ENCODE measurements at places on chromosomes 1 and 21. TPM values are rescaled to one million over a fixed set of nuclear protein-coding genes. Genes with fewer than 3 reads are reported as not detected.
A peak's percentile ranks its signal among the peaks of the same experiment; 100 is the strongest.

The PCNX2 gene
- total RNA-seq = 54.8 TPM

GRCh38 chr1:240254006-240254405 is 162.3 kb downstream of the FMN2 start:
- peaks cover 10% of the 10 kb centered on the region for H3K27me3 ChIP-seq
- no peak overlapping the region for H3K4me3 ChIP-seq
- no peaks in the 10 kb centered on the region for H3K4me1 ChIP-seq
- H3K27ac ChIP-seq = no peak overlapping the region
- H3K36me3 ChIP-seq = peaks cover 8% of the 10 kb centered on the region

DNA sequence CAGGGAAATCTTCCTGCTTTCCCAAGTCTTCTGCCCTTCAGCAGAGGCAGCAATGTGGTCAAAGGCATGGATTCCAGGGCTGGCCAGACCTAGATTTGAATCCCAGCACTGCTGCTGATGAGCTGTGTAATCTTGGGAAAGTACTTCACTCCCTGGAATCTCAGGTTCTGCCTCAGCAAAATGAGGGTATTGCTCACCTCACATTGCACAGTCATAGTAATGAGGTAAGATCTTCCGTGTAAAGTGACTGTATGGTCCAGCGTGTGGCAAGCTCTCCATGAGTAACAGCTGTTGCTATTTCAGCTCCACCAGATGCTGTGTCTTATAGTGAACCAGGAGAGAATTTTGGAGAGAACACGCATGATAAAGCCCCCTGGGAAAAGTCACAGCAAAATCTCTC is 56.1 kb upstream of the F3 start:
- peaks cover 4% of the 10 kb centered on the region for H3K4me1 ChIP-seq
- H3K27me3 ChIP-seq = peaks cover 4% of the 10 kb centered on the region
- no peak overlapping the region for H3K27ac ChIP-seq
- no peak overlapping the region for H3K4me3 ChIP-seq
- no peaks in the 10 kb centered on the region for H3K36me3 ChIP-seq
- DNase-seq = no peak

- no peaks in the 10 kb centered on the region for H3K27me3 ChIP-seq
- peak overlapping the region; percentile 42 for H3K27ac ChIP-seq
- H3K4me3 ChIP-seq = no peak overlapping the region
- peaks cover 74% of the 10 kb centered on the region for H3K4me1 ChIP-seq
- peaks cover 16% of the 10 kb centered on the region for H3K36me3 ChIP-seq
- no peak for DNase-seq
Observed at GRCh38 chr1:66359269-66359668, 174.7 kb upstream of the SGIP1 start.

The TSPEAR gene
- total RNA-seq = not detected

- H3K27me3 ChIP-seq = no peaks in the 10 kb centered on the region
- H3K36me3 ChIP-seq = no peaks in the 10 kb centered on the region
- no peak for DNase-seq
- no peak overlapping the region for H3K27ac ChIP-seq
- H3K4me1 ChIP-seq = no peaks in the 10 kb centered on the region
- H3K4me3 ChIP-seq = no peak overlapping the region
Observed at GRCh38 chr1:219480011-219480410, 132.9 kb downstream of the ZC3H11B start.

The CFHR2 gene
- total RNA-seq = not detected

DNA sequence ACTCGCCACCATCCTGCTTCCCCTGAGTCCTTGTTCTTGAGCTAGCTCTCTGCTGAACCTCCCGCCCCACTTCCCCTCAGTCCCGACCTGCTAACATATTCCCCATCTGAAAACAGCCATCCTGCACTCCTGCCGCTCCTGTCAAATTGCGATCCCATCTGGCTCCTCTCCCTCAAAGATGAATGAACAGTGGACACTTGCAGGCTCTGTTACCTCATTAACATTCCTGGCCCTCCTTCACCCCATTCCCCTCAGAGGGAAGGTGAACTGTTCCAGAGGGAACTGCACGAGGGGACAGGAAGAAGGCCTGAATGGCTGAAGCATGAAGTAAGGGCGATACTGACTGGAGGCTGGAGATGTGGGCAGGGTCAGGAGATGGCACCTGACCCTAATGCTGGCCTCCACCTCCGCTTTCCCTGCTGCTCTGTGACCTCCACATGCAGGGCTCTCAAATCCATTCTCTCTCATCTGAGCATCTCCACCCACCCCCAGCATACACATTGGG is 7.4 kb upstream of the CELSR2 start:
- H3K27me3 ChIP-seq = peaks cover 10% of the 10 kb centered on the region
- H3K27ac ChIP-seq = peak overlapping the region; percentile 10
- H3K4me1 ChIP-seq = peaks cover 19% of the 10 kb centered on the region
- peak overlapping the region; percentile 22 for H3K4me3 ChIP-seq

The ANGPTL1 gene
- total RNA-seq = not detected

GRCh38 chr1:19010995-19011844 is 54.7 kb upstream of the IFFO2 start:
- peak overlapping the region; percentile 65 for H3K4me3 ChIP-seq
- DNase-seq = peak; percentile 19
- H3K4me1 ChIP-seq = peaks cover 16% of the 10 kb centered on the region
- peak overlapping the region; percentile 73 for H3K27ac ChIP-seq

DNA sequence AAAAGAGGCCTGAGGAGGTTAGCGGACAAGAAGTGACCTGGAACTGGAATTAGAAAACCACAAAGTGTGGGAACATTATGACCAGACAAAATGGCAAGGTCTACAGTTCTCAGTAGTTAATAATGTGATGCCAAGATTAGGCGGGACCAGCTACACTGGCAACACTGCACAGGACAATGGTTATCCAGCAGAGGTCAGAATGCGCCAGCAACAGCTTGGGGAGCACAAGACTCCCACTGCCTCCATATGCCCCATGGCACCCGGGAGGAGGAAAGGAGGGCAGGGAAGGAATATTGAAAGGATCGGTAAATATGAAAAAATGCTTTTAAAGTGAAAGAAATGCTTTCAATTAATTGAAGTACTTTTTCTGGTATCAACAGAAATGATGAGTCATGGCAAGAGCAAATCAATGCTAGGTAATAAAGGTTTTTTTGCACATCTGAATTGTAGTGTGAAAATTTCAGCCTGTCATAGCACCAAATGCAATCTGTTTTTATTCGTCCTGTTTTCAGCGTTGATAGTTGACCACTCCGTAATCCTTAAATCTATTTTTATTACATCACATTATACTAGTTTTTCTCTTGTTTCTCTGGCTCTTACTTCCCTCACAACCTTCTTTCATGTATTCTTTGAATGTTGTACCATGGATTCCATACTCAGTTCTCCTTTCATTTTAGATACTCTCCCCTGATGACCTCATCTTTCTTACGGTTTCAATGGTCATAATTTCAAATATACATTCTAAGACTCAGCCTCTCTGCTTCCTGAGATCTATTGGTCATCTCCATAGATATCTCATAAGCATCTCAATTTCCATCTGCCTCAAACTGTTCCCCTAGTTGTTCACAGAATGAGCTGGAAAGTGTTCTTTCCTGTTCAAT is 30.7 kb downstream of the VCAM1 start:
- H3K27ac ChIP-seq = no peak overlapping the region
- H3K4me3 ChIP-seq = no peak overlapping the region
- H3K4me1 ChIP-seq = peaks cover 2% of the 10 kb centered on the region

DNA sequence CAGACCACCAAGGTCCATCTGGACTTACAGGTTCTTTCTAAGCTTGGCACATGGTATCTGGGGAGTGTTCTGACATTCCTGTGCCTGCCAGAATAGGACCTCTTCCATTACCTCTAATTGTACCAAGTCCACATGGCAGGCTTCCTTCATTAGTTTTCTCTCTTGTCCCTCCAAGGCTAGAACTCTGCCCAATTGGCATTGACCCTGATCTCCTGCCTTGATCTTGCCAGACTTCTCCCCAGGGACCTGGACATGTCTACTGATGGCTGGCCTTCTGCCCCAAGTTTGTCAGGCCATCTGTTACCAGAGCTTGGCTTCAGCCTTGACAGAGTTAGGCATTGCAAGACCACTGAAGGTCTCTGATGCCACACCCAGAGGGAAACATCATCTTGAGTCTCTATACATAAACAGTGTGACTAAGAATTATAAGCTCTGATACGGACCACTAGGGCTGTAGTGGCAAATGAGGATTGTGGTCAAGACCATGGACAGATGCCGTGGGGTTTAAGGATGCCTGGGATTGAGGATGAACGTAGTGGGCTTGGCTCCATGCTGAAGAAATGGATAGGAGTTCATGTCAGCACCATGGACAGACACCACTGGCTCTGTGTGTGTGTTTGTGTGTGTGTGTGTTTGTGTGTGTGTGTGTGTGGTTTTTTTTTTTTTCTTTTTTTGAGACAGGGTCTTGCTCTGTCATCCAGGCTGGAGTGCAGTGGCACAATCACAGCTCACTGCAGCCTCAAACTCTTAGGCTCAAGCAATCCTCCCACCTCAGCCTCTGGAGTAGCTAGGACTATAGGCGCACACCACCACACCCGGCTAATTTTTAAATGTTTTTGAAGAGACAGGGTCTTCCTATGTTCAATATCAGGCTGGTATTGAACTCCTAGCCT is 19.5 kb upstream of the PSMB2 start:
- DNase-seq = no peak
- no peaks in the 10 kb centered on the region for H3K36me3 ChIP-seq
- H3K4me1 ChIP-seq = no peaks in the 10 kb centered on the region

DNA sequence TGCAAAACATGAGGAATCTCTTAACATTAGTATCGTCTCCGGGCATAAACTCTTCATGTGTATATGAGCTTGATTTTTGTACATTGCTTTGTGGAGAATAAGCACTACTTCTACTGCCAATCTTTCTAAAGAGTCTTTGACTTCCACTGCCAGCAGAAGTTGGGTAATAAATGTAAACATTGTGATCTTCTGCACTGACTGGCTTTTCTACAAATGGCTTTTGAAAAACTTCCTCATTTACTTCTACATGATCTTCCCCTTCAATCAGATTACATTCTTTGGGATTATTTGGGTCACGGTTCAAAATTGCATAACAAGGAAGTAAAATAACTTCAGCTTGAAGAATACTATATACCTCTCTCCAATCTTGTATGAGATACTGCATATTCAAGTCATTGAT is 30.4 kb upstream of the SLC44A5 start:
- no peak for DNase-seq
- H3K4me1 ChIP-seq = no peaks in the 10 kb centered on the region
- no peaks in the 10 kb centered on the region for H3K27me3 ChIP-seq
- H3K27ac ChIP-seq = no peak overlapping the region

- H3K4me3 ChIP-seq = no peak overlapping the region
- no peaks in the 10 kb centered on the region for H3K36me3 ChIP-seq
- DNase-seq = no peak
- no peaks in the 10 kb centered on the region for H3K27me3 ChIP-seq
Observed at GRCh38 chr1:83641206-83641658, 357.7 kb downstream of the TTLL7 start.

- H3K27ac ChIP-seq = no peak overlapping the region
- DNase-seq = no peak
- H3K36me3 ChIP-seq = no peaks in the 10 kb centered on the region
- H3K4me1 ChIP-seq = no peaks in the 10 kb centered on the region
- H3K27me3 ChIP-seq = peaks cover 27% of the 10 kb centered on the region
Observed at GRCh38 chr1:47578026-47578720, 140.3 kb downstream of the FOXD2 start.

DNA sequence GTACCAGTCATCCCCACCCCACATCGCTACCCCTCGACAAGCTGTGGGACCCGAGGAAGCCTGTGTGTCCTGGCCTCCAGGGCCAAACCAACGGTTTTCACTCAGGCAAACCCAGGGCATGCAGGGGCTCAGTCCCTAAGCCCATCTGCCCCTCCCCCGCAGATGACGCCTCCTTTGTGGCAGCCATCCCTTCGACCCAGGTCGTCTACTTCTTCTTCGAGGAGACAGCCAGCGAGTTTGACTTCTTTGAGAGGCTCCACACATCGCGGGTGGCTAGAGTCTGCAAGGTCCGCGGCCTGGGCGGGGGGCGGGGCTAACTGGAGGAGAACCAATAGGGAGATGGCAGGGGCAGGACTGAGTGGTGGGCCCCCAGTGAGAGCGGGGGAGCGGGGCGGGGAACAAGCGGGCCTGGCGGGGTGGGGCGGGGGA is 7.4 kb downstream of the SEMA4A start:
- H3K27me3 ChIP-seq = no peaks in the 10 kb centered on the region
- H3K36me3 ChIP-seq = no peaks in the 10 kb centered on the region
- peaks cover 37% of the 10 kb centered on the region for H3K4me1 ChIP-seq

The UQCRH gene
- total RNA-seq = 130 TPM

The IFFO2 gene
- total RNA-seq = 29.0 TPM

GRCh38 chr1:155307247-155307740 is 1.4 kb upstream of the FDPS start:
- DNase-seq = no peak
- no peaks in the 10 kb centered on the region for H3K27me3 ChIP-seq
- H3K36me3 ChIP-seq = no peaks in the 10 kb centered on the region
- H3K4me3 ChIP-seq = peak overlapping the region; percentile 13
- H3K27ac ChIP-seq = peak overlapping the region; percentile 97

The PTPN7 gene
- 37.4 TPM for total RNA-seq

The PCAT6 gene
- not detected for total RNA-seq

- H3K27ac ChIP-seq = no peak overlapping the region
- H3K4me3 ChIP-seq = no peak overlapping the region
- no peaks in the 10 kb centered on the region for H3K4me1 ChIP-seq
- H3K27me3 ChIP-seq = no peaks in the 10 kb centered on the region
Observed at GRCh38 chr1:81109038-81109437, 691.7 kb upstream of the ADGRL2 start.

The SERTAD4 gene
- total RNA-seq = not detected

The TNNI3K gene
- total RNA-seq = 2.4 TPM

GRCh38 chr1:12141163-12141850 is 25.5 kb upstream of the TNFRSF1B start:
- no peaks in the 10 kb centered on the region for H3K27me3 ChIP-seq
- H3K4me1 ChIP-seq = peaks cover 9% of the 10 kb centered on the region
- H3K4me3 ChIP-seq = no peak overlapping the region
- no peak overlapping the region for H3K27ac ChIP-seq
- no peaks in the 10 kb centered on the region for H3K36me3 ChIP-seq

The RHOU gene
- 0.27 TPM for total RNA-seq

DNA sequence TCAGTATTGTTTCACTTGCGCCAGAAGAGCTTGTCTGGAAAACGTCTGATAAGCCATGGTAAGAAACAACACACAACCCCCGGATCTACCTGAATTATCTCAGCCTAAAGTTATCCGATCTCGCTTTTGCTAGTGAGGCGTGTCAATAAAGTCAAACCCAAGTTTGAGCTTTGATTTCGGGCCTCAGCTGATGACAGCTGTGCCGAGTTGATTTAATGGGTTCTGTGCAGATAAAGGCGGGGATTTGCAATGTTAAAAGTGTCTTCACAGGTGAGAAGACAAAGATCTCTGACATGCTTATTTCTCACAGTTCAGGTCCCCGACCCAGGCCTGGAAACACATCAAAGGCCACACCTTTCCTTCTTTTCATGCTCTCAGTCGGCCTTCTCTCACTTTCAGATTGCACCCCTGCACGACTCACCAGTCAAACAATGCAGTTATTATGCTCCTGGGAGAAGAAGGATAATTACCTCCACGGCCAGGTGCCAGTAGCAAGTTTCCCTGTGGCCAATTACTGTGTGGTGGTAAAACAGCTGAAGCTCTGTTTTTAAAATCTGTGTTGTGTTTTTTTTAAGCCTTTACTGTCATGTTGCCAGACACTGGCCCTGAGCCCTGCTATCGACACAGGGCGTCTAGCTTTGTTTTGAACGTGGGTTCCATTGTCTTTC is 245.3 kb upstream of the RUNX1 start:
- H3K27ac ChIP-seq = no peak overlapping the region
- H3K4me3 ChIP-seq = no peak overlapping the region
- no peaks in the 10 kb centered on the region for H3K27me3 ChIP-seq

GRCh38 chr21:33967086-33967571 is 51.5 kb upstream of the ATP5PO start:
- peaks cover 36% of the 10 kb centered on the region for H3K4me1 ChIP-seq
- peaks cover 39% of the 10 kb centered on the region for H3K36me3 ChIP-seq
- H3K27ac ChIP-seq = no peak overlapping the region
- H3K4me3 ChIP-seq = no peak overlapping the region

The CCDC24 gene
- 2.5 TPM for total RNA-seq

Data from naive thymus-derived CD8-positive, alpha-beta T cell (primary cell).